ENCODE measurements at places on chromosomes 11 and 22.
A peak's percentile ranks its signal among the peaks of the same experiment; 100 is the strongest.

DNA sequence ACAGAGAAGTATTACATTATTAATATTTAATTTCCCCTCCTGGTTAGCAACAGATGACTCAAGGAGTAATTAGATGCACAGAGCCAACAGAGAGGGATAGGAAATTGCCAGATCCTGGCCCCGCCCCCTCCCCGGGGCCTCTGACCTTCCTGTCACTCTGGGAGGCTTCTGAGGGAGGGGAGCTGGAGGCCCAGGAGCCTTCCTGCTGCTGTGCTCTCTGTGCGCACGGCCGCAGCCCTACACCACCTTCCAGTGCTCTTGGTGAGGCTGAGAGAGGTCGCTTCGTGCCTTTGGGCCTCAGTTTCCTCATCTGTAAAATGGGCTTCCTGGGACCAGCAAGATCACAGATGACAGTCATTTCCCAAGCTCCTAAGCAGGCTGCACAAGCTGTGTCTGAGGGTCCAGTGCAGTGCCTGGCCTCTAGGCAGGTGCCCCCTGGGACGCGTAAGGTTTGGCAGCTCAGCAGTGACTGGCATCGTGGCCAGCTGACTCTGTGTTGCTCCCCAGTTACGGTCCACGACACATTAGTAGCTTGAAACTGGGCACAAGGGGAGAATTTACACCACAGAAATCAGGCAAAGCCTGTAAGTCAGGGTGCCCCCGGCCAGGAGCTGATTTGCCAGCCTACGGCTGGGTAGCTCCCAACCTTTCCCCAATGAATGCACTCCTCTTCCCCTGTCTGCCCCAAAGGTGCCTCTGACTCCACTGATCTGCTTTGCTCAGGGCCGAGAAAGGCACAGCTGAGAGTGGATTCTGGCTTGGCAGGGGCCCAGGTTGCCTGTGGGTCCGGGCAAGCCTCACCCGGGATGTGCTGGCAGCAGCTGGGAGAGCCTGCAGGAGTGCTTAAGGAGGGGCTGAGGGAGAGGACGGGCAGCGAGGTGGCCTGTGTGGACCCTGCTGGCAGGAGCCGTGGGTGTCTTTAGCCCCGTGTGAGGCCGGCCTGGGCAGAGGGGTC is 2.3 kb downstream of the ADORA2A start:
- DNase-seq: no peak

DNA sequence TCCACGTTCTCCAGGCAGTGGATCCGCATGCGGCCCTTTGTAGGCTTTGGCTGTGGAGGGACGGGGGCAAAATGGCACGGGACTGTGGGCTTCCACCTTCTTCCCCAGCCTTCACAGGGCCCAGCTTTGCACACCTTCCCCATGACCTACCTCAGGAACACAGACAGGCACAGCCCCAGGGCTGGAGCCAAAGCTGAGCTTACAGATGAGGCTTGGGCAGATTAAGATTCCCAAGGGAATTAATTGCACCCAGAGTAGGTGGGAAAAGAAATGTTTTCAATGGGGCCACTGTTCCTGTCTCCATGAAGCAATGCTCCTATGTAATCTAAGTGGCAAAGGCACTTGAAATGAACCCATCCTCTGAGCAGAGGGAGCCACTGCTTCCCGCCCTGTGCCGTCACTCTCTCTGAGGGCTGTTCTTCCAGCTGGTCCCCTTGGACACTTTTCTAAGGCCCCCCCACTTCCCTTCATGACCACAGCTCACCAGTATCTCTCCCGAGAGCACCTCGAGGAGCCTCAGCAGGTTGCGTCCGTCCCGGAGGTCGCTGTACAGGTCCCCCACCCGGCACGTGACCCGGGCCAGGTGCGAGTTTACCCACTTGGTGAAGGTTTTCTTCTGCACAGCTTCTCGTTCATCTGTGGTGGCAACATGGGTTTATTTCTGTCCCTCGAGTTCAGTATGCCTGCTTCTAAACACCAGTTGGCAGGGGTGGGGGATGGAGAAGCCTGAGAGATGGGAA is 13.5 kb downstream of the SPTBN2 start:
- DNase-seq: no peak

GRCh38 chr22:42648368-42649245 is 585 bp downstream of the CYB5R3 start:
- no peak for DNase-seq

DNA sequence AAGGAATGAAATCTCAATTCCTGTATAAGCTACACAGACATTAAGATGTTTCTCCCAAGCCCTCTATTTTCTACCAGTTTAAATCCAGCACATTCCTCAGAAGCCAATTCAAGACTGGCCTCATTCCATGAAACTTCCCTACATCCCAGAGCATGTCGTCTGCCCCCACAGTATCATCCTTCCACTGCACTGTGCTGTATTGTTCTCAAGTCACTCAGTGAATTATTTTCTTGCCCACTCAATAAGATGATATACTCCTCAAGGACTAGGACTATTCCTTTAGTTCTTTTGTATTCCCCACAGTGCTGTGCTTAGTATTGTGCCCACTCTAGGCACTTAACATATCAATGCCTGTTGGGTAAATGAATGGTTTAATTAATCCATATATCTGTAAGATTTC is 203.1 kb upstream of the BLID start:
- DNase-seq: no peak

GRCh38 chr22:48757985-48758561 is 1069.6 kb downstream of the BRD1 start:
- DNase-seq: no peak

DNA sequence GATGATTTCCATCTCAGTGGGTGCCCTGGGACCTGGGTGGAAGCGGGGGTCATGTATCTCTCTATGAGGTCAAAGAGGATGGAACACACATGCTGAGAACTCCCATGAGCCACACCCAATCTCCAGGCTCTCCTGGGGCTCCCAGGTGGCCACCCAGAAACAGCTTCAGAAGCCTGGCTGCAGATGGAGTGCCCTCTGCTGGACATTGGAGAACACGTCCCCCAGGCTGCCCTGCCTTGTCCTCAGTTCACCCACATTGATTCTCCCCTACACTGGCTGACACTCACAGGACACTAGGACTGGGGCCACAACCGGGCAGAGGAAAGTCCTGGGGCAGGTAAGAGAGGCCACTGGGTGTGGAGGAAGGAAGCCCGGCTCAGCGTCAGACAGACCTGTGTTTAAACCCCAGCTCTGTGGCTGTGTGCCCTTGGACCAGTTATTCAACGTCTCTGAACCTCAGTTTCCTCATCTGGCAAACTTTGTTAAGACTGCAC is 4.5 kb upstream of the NOL12 start:
- peak; percentile 42 for DNase-seq

GRCh38 chr11:75202195-75202594 is 38.4 kb upstream of the TPBGL start:
- no peak for DNase-seq

DNA sequence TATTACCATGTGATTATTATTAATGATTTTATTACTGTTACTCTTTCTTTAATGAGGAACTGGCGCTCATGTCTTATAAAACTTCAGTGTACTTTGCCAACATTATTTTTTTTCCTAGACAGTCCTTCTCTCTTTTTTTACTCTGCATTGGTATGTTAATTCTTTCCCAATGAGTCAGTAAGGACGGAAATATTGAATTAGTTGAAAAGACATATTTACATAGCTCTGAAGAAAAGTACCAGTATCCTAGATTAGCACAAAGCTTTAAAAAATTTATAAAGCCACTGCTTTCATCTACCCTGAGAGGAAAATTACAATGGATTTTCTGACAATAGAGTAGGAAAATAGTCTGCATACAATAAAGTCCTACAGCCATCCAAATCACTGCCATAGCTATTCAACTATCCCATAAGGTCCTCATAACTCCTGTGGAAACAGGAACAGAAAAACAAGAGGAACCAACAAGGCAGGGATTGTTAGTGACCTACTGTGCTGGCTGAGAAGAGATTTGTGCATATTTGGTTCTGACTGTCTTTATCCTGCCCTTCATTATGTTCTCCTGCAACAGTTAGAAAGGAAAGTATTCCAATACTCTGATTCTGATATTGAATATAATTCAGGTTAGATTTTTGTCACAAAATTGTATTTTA is 314.4 kb downstream of the AASDHPPT start:
- no peak for DNase-seq

GRCh38 chr11:1553808-1554594 is 18.1 kb downstream of the DUSP8 start:
- no peak for DNase-seq

- no peak for DNase-seq
Measured at GRCh38 chr22:24752088-24752623, 22.4 kb downstream of the PIWIL3 start.

DNA sequence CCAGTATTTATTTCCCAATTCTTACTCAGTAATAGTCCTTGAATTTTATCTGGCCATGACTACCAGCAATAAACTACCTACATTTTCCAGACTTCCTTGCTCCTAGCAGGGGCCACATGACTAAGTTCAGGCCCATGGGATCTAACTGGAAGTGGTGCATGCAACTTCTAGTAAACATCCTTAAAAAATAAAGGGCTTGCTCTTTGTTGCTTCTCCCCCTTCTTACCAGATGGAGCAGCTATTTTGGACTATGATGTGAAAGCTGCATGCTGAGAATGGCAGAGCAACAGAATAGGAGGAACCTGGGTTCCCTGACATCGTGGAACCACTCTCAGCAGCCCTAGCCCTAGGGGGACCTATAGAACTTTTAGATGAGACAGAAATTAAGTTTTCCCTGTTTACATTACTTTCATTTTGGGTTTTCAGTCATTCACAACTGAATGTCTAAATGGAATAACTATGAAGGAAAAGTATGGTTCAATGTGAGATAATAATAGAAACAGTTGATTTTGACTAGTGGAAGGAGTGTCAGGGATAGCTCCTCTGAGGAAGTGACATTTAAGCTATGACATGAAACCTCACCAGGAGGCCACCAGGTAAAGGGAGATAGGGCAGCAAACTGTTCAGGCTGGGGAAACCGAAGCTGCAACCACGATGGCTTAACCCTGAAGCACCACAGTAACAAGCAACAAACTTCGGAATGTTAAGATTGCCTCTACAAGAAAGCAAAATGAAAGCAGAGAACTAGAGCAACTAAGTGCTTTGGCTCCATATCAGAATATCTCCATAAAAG is 48.9 kb downstream of the PHF21A start:
- no peak for DNase-seq

- DNase-seq: no peak
Measured at GRCh38 chr11:92739041-92739440, 230.4 kb upstream of the MTNR1B start.

DNA sequence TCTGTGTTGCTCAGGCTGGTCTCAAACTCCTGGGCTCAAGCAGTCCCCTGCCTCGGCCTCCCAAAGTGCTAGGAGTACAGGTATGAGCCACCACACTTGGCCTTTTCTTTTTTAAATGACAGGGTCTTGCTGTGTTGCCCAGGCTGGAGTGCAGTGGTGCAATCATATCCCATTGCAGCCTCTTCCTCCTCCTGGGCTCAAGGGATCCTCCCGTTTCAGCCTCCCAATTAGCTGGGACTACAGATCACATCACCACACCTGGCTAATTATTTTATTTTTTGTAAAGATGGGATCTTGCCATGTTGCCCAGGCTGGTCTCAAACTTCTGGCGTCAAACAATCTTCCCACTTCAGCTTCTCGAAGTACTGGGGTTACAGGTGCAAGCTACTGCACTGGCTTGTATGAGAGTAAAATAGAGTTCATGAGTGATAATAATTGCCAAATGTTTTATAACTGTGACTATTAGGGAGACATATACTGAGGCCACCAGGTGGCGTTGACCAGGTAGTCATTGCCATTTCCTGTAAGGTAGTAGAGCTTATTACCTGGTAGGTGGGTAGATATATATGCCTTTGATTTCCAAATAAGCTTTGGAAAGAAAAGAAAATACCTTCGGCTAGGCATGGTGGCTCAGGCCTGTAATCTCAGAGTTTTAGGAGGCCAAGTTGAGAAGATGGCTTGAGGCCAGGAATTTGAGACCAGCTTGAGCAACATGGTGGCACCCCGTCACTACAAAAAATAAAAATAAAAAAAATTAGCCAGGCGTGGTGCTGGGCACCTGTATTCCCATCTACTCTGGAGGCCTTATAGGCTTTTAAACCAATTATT is 5.4 kb downstream of the FDX1 start:
- DNase-seq: no peak

DNA sequence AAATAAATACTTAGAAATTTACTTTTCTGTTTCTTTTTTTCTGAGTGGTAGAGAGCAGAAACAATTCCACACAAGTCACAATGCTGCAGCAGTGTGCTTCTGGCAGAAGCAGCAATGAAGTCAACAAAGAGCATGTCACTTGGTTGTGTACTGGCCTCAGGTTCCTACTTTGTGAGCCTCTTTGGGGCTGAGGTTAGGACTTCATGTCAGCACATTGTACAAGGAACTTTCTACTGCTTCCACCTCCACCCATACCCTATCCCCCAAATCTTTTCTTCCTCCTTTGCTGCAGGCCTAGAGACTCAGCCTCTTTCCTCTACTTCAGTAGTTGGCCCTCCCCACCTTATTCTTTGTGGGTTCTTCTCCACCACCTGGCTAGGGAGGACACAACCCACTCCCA is 252.7 kb upstream of the PITPNB start:
- DNase-seq: no peak

- no peak for DNase-seq
Measured at GRCh38 chr22:45949258-45949870, 27.6 kb downstream of the WNT7B start.

DNA sequence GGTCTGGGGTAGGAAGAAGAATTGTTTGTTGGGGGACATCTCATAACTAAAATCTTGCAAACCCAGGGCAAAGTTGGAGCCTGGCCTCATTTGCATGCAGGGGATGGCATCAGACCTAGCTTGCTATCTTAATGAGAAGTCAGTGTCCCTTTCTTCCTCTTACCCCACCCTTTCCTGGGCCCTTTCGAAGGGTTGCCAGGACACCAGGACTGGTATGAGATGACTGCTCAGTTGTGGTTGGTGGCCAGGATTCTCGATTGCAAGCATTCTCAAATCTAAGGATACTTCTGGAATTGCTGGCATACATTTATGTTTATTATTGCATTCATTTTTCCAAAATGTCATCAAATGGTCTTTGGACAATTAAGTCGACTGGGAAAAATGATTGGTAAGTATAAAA is 131.0 kb downstream of the SLC1A2 start:
- no peak for DNase-seq

DNA sequence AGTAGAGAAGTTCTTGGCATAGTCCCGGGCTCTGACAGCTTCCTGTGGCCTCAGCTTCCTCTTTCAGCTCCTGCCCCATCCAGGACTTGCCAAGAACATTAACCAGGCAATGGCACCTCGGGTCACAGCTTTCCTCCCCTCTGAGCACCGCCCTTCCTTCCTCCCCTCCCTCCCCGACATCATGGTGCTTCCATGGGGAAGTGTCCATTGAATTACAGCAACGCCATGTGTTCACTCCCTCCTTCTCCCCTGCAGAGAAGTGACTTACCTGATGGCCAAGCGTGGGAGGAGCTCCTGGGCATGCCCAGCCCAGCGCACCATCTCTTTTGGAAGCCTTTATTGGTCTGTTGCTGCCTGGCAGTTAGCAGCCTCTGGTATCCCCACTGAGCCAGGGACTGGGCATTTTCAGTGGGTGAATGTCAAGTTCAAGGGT is 25.8 kb upstream of the DAGLA start:
- DNase-seq: no peak

GRCh38 chr22:24153353-24153752 is 27.9 kb upstream of the SUSD2 start:
- no peak for DNase-seq

- DNase-seq: no peak
Measured at GRCh38 chr11:122814401-122814800, 23.9 kb upstream of the CRTAM start.
